HTR-8/SVneo (cell line): ENCODE measurements at places on chromosomes 2 and 18.

DNA sequence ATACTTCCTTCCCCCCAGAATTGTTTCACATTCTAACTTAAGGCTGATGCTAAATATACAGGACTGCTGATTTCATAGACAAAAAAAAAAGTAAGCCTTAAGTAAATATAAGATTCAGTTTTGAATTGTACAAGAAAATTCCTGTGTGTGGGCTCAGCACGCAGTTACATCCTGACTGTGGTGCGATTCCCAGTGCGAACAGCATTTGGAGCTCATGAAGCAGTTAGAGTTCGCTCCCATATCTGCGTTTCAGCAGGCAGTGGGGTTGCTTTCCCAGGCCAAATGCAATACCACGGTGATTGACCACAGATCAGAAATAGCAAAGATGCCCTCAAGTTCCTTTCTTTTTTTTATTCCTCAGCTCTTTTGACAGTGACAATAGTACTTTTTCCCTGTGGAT lies 75.6 kb downstream of the SATB2 start:
- DNase-seq, result no peak

DNA sequence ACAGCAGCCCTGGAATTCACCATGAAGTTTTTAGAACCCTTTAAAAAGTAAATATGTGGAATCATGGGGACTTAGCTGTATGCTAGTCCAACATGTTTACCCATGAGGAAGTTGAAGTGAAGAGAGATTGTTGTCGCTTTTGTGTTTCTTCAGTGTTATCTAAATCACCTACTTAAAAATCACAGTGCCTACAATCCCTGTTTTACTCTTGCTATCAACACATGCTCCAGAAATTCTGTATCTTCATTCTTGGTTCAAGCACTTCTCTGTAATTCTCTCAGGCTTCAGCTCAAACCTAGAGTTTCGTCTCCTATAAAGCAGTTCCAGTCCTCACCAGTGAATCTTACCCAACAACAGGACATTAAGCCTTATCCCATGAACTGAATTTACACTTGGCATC lies 30.5 kb upstream of the CHMP1B start:
- no peak for DNase-seq

DNA sequence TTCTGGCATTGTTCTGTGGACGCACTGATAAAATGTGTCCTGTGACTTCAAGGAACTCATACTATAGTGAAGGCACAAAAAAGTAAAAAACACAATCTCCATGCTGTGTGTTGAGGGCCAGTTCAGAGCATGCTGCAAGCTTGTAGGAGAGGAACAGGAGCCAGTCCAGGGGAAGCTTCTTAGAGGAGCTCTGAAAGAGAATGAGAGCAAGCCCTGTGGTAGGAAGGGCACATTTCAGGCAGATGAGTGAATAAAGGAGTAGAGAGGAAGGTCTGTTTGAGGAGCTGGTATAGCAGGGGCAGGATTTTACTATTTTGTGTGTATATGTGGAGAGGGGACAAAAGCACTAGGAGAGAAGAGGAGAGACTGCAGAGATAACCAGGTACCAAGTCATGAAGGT lies 478.3 kb downstream of the ZEB2 start:
- DNase-seq, result no peak

DNA sequence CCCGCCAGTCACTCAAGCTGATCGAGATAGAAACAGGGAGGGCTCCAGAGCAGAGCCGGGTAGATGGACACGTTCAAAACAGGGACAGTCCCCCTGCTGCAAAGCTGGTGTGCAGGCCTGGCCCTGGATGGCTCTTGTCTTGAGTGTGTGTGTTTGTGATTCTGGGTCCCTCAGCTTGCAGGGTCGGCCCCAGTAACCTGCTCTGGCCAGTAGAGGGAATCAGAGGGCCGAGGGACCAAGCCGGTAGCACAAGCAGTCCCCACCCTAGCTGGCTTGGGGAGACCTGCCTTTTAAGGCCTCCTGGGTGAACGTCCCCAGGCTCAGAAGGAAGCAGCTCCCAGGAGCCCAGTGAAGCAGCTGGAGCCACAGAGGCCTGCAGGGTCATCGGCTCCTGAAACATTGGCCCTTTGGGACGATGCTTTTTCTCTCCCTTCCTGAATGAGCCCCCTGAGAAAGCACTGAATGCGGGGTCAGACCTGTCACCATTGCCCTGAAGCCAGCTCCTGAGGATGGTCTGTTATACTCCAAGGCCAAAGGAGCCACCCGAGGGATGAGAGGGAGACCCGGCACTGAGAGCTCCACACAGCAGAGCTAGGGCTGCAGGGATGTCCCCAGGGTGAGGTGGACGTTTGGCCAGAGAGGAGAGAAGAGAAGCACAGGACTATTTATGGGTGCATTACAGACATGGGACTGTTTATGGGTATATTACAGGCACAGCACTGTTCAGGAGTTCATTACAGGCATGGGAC lies 15.4 kb upstream of the MLPH start:
- peak; percentile 72 for DNase-seq

DNA sequence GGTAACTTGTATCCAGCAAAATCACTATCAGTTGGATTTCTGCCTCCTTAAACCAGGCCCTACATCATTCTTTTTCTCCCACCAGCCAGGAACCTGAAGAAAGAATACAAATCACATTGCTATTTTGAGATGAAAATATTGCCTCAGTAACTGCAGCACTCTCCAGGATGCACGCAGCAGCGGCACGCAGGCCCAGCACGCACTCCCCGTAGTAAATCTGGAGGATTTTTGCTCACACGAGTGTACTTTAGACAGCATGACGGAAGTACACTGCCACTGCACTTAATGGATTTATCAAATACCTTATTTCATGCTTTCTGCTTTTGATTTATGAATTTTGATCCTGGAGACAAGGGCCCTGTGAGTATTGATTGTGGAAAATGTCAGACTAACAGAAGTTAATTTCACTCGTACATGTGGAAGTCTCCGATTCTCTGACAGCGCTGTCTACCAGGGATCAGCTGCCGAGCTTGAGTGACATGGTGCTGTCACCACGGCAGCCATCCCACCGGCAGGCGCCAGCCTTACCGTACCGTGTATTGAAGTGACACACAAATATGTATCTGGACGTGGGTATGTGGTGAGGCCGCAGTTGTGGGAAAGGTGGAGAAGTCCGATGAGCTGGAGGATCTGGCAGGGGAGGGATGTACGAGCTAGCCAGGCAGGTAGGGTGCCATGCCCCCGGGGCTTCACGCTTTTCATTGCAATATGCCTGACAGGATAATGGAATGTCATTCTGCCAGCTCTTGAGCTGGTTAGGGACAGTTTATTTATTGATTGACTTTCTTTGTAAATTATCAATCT lies 863.7 kb downstream of the GALR1 start:
- no peak for DNase-seq

GRCh38 chr18:79511271-79511670 lies 115.5 kb downstream of the NFATC1 start:
- DNase-seq, result no peak

DNA sequence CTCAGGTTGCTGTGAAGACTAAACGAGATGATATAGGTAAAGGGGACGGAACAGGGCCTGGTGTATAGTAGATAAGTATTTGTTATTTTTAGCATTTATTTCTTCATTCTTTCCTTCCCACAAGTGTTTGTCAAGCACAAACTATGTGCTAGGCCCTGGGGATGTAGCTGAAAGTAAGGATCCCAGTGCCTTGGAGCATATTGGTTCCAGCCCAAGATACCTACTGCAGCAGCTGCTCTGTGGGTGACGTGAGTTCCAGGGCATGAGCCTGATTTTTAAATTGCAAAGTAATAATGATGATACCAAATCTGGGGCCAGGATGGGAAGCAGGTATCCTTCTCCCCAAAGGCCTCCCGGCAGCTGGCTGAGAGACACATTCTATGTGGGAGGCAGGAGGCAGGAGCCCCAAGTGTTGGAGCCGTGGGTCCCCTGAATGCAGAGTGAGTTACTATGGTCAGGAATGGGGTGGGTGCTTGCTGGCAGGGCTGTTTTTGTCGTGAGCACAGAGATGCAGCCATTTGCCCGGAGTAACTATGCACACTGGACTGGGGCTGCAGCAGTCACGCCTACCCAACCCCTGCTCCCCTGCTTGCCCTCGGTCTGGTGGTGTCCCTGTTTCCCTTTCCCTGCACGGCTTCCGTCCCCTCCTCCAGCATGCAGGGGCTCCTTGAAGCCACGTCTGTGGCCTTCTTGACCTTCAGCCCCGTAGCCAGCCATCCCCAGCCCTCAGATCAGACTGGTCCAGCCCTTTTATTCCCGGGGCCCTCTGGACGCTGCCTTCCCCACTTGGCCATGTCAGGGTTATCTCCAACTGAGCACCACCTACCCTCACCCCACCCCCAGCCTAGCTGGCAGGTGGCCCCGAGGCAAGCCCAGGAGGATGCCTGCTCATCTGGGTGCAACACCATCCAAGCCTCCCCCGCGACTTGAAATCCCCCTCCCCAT lies 52.4 kb downstream of the INHBB start:
- DNase-seq, result no peak

- peak; percentile 25 for DNase-seq
These were observed 2.5 kb downstream of the SP100 start for GRCh38 chr2:230418341-230419016.

GRCh38 chr2:53827398-53828175 lies 32.2 kb downstream of the GPR75 start:
- DNase-seq, result no peak

GRCh38 chr18:30698571-30698970 lies 344.0 kb downstream of the DSC3 start:
- no peak for DNase-seq

GRCh38 chr2:219676586-219676985 lies 49.2 kb downstream of the SLC4A3 start:
- DNase-seq, result no peak

DNA sequence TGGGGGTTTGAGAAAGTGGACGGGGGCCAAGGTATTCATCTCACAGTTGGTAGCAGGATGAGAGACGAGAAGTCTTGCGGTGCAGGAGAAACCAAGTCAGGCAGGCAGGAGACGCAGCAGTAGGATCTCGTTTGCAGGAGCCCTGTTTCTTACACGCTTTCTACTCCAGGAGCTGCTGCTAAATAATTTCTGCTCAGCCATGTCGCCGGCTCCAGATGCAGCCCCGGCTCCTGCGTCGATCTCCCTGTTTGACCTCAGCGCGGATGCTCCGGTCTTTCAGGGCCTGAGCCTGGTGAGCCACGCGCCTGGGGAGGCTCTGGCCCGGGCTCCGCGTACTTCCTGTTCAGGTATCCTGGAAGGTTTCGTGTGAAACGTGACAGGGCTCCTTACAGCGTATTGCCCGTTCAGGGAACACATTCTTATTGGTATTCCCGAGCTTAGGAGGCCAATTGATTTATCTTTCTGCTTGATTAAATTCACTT lies 494 bp downstream of the ANKZF1 start:
- DNase-seq, result no peak

DNA sequence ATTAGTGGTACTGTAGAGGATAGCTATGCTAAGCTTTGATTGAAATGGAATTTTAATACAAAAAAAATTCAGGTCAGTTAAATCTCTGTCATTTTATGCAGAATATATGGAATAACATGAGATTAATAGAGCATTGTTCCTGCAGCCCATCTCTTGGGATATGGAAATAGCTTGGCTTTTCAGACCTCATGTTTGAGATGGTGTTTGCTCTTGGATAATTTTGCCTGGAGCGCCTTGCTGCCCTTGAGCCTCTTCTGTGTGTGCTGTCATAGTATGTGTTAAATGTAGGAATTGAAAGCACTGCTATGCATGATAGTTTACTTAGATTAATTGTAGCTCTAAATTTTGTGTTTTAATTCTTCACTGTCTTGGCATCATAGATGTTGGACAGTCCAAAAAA lies 27.7 kb downstream of the GALNT1 start:
- DNase-seq, result no peak

DNA sequence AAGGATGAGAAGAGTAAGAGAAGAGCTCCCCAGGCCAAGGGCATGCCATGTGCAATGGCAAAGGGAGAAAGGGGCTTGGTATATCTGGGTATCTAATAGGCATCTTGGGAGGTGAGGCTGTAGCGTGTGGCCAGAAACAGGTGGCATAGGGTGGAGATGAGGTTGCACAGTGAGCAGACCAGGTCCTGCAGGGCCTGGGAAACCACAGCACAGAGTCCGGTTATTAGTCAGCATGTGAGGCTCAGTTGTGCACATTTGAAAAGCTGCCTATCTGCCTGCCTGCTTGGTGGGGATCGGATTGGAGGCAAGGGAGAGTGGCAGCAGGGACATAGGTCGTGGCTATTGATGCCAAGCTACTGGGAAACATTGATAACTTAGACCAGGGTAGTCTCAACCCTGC lies 190.6 kb downstream of the TPGS2 start:
- DNase-seq, result no peak

DNA sequence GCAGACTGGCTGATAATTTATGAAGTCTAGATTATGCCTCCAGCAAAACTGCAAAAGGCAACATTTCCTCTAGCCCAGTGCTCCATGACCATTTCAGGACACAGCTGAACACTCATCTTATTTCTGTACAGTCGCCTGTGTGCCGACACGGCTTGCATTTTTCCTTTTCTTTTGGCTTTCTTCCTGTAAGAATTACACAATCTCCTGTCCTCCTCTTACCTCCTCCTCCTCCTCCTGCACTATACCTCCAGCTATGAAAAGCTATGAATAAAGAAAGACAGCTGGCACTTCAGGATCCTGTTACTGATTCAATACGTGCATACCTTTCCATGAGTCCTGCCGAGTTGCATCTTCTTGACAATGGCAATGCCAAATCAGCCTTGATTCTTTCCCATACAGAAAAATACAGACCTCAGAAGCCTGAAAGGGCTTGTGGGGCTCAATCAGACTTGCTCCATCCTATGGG lies 32.2 kb upstream of the TRIB2 start:
- peak; percentile 20 for DNase-seq

DNA sequence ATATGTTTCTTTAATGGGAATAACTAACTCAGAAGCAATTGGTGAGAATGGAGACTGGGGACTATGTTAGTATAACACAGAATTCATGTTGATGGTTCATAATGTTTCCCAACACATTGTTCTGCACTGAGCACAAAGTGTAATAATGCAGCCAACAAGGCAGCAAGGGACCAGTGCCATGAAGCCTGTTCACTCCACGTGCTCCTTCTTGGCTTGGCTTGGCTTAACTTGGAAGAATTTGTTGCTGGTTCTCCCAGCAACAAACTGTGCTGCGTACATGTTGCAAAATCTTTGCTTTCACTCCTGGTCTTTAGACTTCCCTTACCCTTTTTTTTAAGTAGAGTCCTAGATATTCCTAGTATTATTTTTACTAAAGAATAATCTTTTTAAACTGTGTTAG lies 129.7 kb downstream of the MAP3K20 start:
- no peak for DNase-seq

DNA sequence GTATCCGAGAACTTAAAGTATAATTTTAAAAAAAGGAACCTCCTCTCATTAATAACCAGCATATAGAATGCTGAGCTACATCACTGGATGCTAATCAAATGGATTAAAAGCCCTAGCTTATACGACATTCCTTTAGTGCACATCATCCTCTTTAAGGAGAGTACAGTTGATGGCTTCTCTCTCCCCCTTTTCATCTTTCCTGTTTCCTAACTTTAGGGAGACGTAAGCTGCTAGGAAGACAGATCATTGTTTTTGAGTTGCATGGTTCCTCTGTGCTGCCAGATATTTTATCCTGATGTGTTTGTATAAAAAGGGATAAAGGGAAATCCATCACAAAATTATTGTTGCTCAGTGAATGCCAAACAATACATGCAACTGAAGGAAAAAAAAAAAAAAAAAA lies 94.2 kb downstream of the SLC8A1 start:
- DNase-seq, result no peak
